Stimulated activated memory B cell treated with anti-CD40 and anti-IgM and Interleukin-4, amounts not matched to agents 10 μg/mL and 1 μg/mL and 100 μg/mL, for 72 hours (primary cell): ENCODE measurements at places on chromosomes 6 and 20.

GRCh38 chr6:105272786-105273185 is 93.0 kb upstream of the POPDC3 start:
- peaks cover 31% of the 10 kb centered on the region for H3K36me3 ChIP-seq
- peak; percentile 46 for ATAC-seq
- H3K4me3 ChIP-seq = no peak overlapping the region
- no peak overlapping the region for H3K27ac ChIP-seq
- no peaks in the 10 kb centered on the region for H3K27me3 ChIP-seq

DNA sequence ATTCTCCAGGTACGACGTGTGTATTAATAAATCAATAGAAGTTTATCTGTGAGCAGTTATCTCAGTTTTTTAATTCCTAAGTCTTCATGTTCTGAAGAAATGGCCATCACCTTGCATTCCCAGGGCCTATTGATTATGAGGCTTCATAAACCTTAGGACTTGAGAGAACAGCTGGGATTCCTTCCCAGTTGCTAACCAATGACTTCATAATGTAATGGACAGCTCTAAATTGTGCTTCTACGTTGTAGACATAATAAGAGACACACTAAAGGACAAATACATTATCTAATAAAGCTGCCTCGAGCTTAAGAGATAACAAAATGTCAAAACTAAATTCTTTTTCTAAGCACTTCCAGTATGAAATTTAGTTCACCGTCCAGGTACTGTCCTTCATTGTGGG is 30.6 kb downstream of the TSHZ2 start:
- ATAC-seq = no peak
- H3K4me3 ChIP-seq = no peak overlapping the region
- no peaks in the 10 kb centered on the region for H3K27me3 ChIP-seq
- H3K4me1 ChIP-seq = peaks cover 22% of the 10 kb centered on the region

GRCh38 chr6:170313716-170314295 is 7.2 kb downstream of the FAM120B start:
- no peak for ATAC-seq
- H3K27ac ChIP-seq = no peak overlapping the region
- no peak overlapping the region for H3K4me3 ChIP-seq
- peaks cover 48% of the 10 kb centered on the region for H3K4me1 ChIP-seq
- H3K36me3 ChIP-seq = peaks cover 37% of the 10 kb centered on the region
- H3K27me3 ChIP-seq = no peaks in the 10 kb centered on the region

DNA sequence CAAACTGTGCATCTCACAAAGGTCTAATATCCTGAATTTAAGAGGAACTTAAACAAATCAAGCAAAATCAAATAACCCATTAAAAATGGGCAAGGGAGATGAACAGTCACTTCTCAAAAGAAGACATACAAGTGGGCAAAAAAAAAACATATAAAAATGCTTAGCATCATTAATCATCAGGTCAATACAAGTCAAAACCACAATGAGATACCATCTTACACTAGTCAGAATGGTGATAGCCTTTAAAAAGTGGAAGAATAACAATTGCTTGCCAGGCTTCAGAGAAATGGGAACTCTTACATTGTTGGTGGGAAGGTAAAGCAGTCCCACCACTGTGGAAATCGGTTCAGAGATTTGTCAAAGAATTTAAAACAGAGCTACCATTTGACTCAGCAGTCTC is 646.7 kb upstream of the PTCHD4 start:
- no peak overlapping the region for H3K27ac ChIP-seq
- ATAC-seq = no peak
- no peak overlapping the region for H3K4me3 ChIP-seq

DNA sequence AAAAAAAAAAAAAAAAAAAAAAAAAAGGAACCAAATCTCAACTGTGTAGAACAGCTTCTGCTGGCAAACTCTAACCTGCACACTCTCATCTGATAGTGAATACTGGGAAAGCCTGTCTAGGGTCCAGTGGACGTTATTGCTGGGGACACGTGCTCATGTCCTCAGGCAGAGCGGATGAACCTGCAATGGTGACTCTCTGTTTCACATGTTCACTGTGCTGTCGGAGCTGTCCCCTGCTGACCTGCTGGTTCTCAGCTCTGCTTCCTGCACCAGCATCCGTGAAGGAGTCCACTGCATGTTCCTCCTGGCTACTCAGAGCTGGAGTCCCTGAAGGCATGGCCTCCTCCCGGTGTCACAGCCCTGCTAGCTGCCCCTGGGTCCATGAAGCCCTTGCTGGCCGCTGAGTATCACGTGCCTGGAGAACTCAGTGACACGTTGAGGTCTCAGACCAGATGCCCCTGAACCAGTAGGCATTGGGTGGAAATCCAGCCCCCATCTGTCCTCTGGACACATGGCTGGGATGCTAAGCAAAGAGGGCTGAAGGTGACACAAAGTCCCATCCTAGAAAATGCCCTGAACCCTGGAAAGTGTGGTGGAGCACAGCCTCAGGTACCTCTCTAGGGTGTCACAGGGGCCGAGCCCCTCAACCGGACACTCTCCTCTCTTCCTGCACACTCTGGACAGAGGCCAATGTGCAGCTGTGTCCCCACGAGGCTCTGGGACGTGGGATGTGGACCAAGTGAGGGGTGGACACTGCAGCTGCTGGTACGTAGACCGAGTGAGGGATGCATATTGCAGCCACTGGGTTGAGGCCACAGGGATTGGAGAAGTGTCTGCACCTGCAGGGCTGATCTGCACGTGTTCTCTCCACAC is 54.9 kb upstream of the FRMD1 start:
- no peaks in the 10 kb centered on the region for H3K4me1 ChIP-seq
- no peak for ATAC-seq
- H3K36me3 ChIP-seq = no peaks in the 10 kb centered on the region
- H3K27me3 ChIP-seq = peaks cover 27% of the 10 kb centered on the region
- H3K27ac ChIP-seq = no peak overlapping the region

DNA sequence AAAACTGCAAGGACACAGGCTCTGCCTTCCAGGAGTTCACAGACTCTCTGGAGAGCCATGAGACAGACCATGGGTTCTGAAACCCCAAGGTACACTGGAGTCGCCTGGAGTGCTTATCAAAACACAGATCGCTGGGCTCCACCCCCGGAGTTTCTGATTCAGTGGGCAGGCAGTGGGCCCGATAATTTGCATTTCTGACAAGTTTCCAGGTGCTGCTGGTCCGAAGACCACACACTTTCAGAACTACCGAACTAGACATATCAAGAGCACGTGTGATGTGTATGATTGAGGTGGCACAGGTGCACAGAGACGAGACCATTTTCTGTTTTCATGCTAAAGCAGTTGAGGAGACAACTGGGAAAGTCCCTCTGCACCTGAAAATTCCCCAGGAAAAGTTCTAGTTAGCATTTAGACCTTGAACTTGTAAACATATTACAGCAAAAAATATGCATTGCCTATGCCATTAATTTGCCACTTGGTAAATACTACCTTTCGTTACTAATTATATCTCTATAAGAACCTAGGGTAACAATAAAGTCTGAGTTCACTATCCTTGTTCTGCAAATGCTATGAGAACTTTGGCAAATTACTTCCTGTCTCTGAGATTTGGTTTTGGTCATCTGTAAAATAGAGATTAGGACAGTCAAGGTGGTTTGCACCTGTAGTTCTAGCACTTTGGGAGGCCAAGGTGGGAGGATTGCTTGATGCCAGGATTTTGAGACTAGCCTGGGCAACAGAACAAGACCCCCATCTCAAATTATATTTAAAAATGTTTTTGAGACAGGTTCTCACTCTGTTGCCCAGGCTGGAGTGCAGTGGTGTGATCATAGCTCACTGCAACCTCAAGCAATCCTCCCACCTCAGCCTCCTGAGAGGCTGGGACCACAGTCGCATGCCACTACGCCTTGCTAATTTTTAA is 14.3 kb upstream of the PIM1 start:
- peak overlapping the region; percentile 51 for H3K4me3 ChIP-seq
- H3K4me1 ChIP-seq = peaks cover 59% of the 10 kb centered on the region
- H3K36me3 ChIP-seq = no peaks in the 10 kb centered on the region
- H3K27ac ChIP-seq = peak overlapping the region; percentile 71

DNA sequence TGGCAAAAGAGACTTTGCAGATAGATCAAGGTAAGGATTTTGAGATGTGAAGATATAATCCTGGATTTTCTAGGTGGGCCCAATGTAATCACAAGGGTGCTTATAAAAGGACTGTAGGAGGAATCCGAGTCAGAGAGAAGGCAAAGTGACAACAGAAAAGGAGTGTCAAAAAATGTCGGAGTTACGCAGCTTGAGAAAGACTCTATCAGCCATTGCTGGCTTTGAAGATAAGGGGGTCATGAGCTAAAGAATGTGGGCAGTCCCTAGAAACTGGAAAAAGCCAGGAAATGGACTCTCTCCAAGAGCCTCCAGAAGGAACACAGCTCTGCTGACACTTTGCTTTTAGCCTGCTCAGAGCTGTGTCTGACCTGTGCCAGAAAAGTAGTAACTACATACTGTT is 8.7 kb upstream of the RWDD1 start:
- no peaks in the 10 kb centered on the region for H3K36me3 ChIP-seq
- peaks cover 17% of the 10 kb centered on the region for H3K27me3 ChIP-seq
- ATAC-seq = no peak
- H3K27ac ChIP-seq = no peak overlapping the region
- H3K4me3 ChIP-seq = no peak overlapping the region
- peaks cover 6% of the 10 kb centered on the region for H3K4me1 ChIP-seq

DNA sequence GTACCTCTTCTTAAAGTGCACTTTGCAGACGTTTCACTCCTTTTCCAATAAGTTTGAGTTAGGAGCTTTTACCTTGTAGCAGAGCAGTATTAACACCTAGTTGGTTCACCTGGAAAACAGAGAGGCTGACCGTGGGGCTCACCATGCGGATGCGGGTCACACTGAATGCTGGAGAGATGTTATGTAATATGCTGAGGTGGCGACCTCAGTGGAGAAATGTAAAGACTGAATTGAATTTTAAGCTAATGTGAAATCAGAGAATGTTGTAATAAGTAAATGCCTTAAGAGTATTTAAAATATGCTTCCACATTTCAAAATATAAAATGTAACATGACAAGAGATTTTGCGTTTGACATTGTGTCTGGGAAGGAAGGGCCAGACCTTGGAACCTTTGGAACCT is 9.9 kb upstream of the EFCAB8 start:
- H3K36me3 ChIP-seq = peaks cover 56% of the 10 kb centered on the region
- ATAC-seq = no peak
- peaks cover 5% of the 10 kb centered on the region for H3K4me1 ChIP-seq
- no peak overlapping the region for H3K4me3 ChIP-seq

DNA sequence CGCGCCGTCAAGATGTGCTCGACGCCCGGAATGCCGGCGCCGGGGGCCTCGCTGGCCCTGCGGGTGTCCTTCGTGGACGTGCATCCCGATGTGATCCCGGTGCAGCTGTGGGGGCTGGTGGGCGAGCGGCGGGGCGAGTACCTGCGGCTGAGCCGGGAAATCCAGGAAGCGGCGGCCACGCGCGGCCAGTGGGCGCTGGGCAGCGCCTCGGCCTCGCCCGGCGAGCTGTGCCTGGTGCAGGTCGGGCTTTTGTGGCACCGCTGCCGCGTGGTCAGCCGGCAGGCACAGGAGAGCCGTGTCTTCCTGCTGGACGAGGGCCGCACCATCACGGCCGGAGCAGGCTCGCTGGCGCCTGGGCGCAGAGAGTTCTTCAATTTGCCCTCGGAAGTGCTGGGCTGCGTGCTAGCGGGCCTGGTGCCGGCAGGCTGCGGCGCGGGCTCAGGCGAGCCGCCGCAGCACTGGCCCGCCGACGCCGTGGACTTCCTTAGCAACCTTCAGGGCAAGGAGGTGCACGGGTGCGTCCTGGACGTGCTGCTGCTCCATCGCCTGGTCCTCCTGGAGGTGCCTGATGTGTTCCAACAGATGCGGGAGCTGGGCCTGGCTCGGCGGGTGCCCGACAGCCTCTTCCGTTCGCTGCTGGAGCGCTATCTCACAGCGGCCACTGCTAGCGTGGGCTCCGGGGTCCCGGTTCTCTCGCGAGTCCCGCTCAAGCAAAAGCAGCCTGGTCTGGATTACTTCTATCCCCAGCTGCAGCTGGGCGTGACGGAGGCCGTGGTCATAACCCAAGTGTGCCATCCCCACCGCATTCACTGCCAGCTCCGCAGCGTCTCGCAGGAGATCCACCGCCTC is 656 bp downstream of the TDRD6 start:
- no peak overlapping the region for H3K27ac ChIP-seq
- no peak for ATAC-seq
- no peak overlapping the region for H3K4me3 ChIP-seq
- no peaks in the 10 kb centered on the region for H3K36me3 ChIP-seq
- no peaks in the 10 kb centered on the region for H3K4me1 ChIP-seq

- H3K27me3 ChIP-seq = no peaks in the 10 kb centered on the region
- no peaks in the 10 kb centered on the region for H3K4me1 ChIP-seq
- no peak overlapping the region for H3K4me3 ChIP-seq
- no peak for ATAC-seq
- no peaks in the 10 kb centered on the region for H3K36me3 ChIP-seq
- no peak overlapping the region for H3K27ac ChIP-seq
These were observed 107.4 kb upstream of the TENT5A start for GRCh38 chr6:81859884-81860283.

- H3K4me1 ChIP-seq = no peaks in the 10 kb centered on the region
- no peak overlapping the region for H3K27ac ChIP-seq
- no peaks in the 10 kb centered on the region for H3K36me3 ChIP-seq
- peaks cover 17% of the 10 kb centered on the region for H3K27me3 ChIP-seq
These were observed 38.9 kb upstream of the SNAP25 start for GRCh38 chr20:10179574-10180298.

GRCh38 chr6:108916026-108916686 is 67.9 kb downstream of the ARMC2 start:
- H3K4me1 ChIP-seq = no peaks in the 10 kb centered on the region
- H3K27me3 ChIP-seq = no peaks in the 10 kb centered on the region
- no peak for ATAC-seq
- H3K27ac ChIP-seq = no peak overlapping the region

DNA sequence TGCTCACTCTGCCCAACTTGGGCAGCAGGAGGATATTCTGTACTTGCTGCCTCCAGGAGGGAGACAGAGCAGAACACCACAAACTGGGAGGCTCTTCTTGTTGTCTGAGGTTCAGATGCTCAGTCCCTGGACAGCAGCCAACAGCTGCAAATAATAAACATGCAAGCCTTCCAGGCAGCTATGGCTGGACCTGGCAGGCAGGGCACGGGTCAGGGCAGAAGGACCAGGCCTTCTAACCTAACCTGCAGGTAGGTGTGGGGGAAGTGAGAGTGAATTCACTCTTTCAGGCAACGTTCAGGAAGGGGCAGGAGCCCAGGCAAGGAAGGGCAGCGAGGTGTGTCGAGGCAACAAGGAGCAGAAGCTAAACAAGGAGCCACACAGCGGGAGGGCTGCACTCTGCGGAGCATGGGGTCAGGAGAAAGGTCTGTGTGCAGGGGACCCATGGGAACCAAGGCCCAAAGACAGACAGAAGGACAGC is 31.5 kb downstream of the NINL start:
- H3K36me3 ChIP-seq = no peaks in the 10 kb centered on the region
- H3K27me3 ChIP-seq = peaks cover 15% of the 10 kb centered on the region
- ATAC-seq = no peak
- H3K4me3 ChIP-seq = no peak overlapping the region
- peaks cover 5% of the 10 kb centered on the region for H3K4me1 ChIP-seq
